Effector memory CD8-positive, alpha-beta T cell (primary cell): ENCODE measurements at places on chromosomes 11 and 22.

DNA sequence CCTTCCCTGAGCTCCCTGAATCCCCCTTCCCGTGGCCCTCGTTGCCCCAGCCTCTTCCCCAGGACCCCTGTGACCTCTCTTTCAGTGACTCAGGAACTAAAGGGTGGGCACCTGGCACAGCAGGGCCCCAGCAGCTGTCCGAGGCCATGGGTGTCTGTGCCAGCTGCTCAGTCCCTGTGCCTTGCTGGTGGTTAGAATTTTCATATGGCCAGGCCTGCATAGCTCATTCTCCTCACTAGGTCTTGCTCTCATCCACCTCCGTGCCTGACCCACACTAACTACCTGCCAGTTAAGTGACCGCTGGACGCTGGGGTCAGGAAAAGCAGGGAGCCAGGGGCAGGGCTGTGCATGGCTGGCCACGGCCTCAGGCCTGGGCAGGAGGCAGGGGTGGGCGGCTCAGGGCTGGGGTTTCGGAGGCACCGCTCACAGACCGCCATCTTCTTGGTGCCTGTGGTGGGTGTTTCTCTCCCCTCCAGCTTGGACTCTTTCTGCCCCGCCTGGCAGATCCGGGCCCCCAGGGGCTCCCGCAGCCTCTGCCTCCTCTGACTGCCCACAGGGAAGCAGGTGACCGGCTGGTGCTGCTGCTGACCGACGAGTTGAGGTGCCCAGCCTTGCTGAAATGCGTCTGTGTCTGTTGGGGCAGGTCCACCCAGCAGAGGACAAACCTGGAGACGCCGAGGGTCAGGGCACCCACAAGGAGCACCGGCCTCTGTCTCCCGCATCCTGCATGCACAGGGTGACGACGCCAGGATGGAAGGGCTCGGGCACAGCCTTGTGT, 20.3 kb downstream of the MRGPRD start:
- DNase-seq, result no peak

DNA sequence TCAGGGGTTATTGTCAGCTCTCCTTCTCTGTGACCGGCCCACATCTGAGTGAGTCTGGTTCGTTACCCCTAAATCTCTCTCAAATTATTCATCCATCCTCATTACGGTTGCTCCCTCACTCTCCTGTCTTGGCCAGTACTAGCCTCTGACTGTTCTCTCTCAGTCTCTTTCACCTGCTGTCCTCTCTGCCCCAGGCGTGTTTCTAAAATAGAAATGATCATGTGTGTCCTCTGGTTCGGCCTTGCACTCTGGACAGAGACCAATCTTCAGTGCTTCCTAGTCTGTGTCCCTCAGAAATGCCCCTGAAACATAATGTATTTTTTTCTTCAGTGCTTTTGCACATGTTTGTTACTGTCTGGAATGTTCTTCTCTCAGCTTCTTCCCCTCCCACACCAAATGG, 4.9 kb downstream of the PSMD13 start:
- DNase-seq, result no peak

- DNase-seq, result no peak
These were observed 10.6 kb downstream of the ACAT1 start for GRCh38 chr11:108131993-108132392.

GRCh38 chr22:17063411-17064106, 21.2 kb upstream of the IL17RA start:
- DNase-seq, result no peak

DNA sequence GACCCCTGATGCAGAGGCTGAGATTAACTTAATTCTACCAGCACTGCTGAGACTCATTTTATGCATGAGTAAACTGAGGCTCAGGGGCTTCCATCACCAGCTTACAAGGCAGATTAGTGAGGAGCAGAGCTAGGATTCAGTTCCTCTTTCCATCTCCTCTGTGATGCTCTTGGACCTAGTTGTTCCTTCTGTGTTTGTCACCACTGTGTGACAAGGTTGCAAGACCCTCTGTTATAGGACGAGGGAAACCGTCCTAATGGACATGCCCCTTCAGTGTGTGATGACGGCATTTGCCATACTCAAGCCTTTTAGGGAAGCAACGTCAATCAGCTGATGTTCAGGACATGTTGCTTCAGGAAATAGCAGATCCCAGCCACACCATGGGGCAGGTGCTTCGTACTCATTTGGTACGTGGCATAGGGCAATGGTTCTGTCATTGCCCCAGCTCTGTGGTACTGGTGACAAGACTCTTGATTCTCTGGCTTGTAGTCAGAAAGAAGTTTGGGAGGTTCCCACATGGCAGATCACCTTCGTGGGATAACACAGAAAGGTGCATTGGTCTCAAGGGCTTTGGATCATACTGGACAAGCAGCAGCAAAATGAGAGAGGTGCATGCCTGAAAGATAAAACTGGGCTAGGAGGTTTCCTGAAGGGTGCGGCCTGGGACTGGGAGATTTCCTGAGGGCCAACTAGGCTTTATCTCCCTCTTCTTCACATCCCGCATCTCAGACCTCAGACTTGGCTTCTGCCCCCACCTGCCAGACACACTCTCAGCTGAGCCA, 23.9 kb upstream of the CD44 start:
- no peak for DNase-seq
